ENCODE measurements at places on chromosomes 4 and X.

DNA sequence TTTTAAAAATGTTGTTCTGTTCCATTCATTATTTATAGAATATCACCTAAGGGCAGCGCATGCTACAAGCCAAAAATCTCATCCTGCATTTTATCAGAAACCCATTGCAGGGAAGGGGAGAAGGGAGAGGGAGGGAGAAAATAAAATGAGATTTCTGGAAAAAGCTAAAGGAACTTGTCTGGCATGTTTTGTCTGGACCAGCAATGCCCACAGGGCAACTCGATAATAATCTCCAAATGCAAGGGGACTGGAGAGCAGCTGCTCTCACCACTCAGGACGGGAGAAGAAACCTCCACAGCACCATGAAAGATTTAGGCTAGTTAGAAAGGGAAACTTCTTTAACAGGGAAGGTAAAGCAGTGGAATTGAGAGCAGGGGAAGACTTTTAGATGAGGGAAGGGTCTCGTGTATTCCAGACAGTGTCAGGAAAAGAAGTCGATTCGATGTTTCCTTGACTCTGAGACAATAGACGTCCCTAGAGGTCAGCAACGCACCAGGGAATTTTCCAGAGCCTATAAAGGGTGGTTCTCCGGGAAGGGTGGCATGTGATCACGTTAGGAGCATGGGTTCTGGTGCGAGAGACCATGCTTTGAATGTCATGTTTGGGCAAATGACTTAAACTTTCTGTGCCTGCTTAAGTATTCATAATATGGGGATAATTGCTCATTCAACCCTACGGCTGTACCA, 132.2 kb upstream of the NDP start:
- no peak for DNase-seq

GRCh38 chr4:72827968-72828367, 241.5 kb downstream of the COX18 start:
- DNase-seq, result no peak

DNA sequence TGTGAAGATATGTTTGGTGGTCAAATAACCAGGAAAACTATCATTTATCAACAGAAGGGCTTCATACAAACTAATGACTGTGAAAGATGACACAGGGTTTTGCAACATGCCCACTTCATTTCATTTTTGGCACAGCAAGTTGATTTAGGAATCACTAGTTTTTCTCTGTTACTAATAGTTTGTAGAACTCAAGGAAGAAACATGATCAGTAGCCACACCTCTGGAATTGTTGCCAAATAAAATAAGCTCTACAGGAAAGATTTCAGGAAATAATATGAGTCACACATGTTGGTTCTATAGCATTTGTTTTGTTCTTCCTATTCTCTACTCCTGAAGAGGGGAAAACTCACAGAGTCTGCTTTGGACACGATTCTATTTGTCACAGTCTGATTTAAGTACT, 255.4 kb downstream of the TLL1 start:
- peak; percentile 42 for DNase-seq

GRCh38 chrX:72273718-72274117, 3.3 kb downstream of the RPS4X start:
- DNase-seq, result no peak

GRCh38 chr4:67939195-67939594, 24.1 kb downstream of the TMPRSS11A start:
- no peak for DNase-seq

GRCh38 chr4:60809486-60809800, 390.7 kb upstream of the ADGRL3 start:
- DNase-seq, result no peak

GRCh38 chr4:102217345-102217744, 127.9 kb downstream of the SLC39A8 start:
- DNase-seq, result no peak

DNA sequence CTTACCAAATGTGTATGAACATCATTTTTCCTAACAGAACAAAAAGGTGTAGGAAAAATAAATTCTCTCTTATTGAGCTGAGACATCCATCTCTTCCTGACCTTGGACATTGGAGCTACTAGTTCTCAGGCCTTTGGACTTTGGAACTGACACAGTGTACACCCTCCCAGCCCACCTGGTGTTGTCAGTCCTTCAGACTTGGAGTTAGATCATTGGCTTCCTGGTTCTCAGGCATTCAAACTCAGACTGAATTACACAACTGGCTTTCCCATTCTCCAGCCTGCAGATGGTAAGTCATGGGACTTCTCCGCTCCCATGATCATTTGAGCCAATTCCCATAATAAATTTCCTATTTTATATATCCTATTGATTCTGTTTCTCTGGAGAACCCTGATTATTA, 84.8 kb upstream of the EDNRA start:
- no peak for DNase-seq

- DNase-seq, result peak; percentile 26
Observed at GRCh38 chr4:67593741-67594175, 35.2 kb downstream of the STAP1 start.

DNA sequence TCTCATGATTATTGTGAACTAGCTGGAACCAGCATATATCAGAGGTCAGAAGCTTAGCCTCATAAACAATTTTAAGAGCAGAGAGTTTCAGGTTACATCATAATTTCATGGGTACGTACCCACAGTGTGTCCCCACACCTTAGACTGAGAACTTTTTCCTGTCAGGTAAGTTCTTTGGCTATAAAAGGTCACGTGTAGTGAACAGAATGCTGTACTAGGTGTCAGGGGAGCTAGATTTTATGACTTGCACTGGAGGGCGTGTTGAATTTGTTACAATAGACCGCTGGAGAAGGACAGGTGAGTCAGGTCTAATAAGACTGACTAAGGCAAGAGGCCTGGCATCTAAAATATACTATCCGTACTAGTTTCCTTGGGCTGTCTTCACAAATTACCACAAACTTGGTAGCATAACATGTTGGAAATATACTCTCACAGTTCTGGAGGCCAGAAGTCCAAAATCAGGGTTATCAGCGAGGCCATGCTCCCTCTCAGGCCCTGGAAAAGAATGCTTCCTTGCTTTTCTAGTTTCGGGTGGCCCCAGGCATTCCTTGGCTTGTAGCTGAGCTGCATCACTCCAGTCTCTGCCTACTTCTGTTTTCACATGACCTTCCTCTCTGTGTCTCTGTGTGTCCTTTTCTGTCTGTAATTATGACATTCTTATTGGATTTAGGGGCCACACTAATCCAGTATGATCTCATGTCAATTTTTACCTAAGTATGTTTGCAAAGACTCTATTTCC, 512.0 kb upstream of the NR3C2 start:
- no peak for DNase-seq

- no peak for DNase-seq
Observed at GRCh38 chr4:168955674-168956073, 54.4 kb downstream of the CBR4 start.

- no peak for DNase-seq
Observed at GRCh38 chr4:109390115-109390768, 43.4 kb upstream of the SEC24B start.

- no peak for DNase-seq
Observed at GRCh38 chr4:173546776-173547175, 16.7 kb upstream of the HAND2 start.

GRCh38 chr4:54550395-54551171, 107.2 kb upstream of the KIT start:
- DNase-seq, result peak; percentile 37

DNA sequence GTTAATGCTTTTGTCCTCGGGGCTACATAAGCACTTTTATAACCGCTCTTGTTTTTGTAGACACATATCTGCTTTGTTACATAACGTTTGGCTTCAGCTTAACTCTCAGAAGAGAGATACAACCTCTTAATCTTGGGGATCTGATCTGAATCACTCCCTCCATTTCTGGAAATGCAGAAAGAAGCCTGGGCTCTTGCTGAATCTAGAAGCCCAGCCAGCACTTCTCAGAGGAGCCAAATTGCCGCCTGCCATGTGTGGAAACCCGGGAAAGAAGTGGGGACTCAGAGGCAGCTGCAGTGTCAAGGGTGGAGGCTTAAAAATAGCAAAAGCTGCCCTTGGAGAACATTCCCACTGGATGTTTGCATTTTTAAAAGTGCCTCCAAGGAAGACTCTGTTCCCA, 69.3 kb upstream of the LDB2 start:
- DNase-seq, result peak; percentile 30

- peak; percentile 1 for DNase-seq
Observed at GRCh38 chr4:116585246-116585645, 500.1 kb downstream of the TRAM1L1 start.

GRCh38 chr4:14621731-14622463, 380.4 kb upstream of the CPEB2 start:
- no peak for DNase-seq

- peak; percentile 66 for DNase-seq
Observed at GRCh38 chrX:151974336-151975227, at the start of gene GABRE. Gene GABRE (minus strand): TSS chrX:151974676. CDS start chrX:151974625, 51 bp downstream.

GRCh38 chr4:143207555-143207954, 22.8 kb downstream of the USP38 start:
- DNase-seq, result peak; percentile 24

GRCh38 chr4:25209702-25210101, 24.1 kb upstream of the PI4K2B start:
- DNase-seq, result no peak

DNA sequence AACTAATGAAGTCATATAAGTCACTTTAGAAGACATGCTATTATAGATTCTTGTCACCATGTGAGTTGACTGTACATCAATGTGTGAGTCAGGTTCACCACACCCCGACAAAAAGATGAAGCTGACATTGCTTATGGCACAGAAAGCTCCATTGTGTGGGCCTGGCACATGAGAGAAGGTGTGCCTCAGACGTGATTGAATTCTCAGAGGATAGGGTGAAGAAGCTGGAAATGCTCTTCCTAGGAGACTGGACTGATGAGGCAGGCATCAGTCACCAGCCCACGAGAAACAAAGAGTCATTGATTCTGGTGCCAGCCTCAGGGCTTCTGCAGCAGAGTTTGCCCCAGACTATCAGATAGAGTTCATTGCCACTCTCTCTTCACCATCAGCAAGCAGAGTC, 35.9 kb upstream of the LRAT start:
- DNase-seq, result no peak

- no peak for DNase-seq
Observed at GRCh38 chr4:180940680-180941079, 1302.5 kb upstream of the TENM3 start.

- DNase-seq, result peak; percentile 86
Observed at GRCh38 chrX:150731795-150732194, 38.6 kb downstream of the MTMR1 start.

GRCh38 chrX:132266583-132267355, 47.5 kb upstream of the RAP2C start:
- DNase-seq, result peak; percentile 36

DNA sequence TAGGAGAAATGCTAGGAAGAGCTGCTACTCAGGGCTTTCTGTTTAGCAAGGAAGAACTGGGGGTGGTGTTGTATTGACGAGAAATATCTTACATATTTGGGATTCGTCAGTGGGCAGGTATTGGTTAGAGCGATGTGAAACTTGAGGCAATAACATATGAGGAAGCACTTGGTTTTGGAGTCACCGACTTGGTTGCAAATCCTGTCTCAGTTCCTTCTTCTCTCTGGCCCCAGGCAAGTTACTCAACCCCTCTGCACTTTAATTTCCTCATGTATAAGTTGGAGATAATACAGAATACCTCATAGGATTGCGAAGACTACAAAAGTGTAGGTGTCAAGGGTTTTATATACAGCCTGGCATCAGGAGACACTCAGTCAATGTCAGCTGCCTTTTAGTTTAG, 34.1 kb downstream of the GPAT3 start:
- DNase-seq, result no peak

DNA sequence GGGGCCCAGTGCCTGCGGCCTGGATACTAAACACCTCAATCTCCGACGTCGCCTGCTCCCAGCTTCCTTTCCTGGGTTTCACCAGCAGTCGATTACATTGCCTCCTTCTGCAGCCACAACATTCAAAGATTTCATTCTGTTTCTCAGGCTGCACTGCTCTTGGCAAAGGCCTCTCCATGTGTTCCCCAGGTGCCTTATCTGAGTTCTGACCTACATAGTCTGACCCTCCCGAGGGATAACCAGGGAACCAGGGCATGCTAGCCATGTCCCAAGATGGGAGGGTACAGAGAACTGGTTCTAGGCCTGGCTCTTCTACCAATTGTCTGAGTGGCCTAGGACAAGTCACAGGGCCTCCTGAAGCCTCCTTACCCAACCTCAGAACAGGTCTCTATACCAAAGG, 62.2 kb upstream of the ACSL1 start:
- DNase-seq, result no peak

DNA sequence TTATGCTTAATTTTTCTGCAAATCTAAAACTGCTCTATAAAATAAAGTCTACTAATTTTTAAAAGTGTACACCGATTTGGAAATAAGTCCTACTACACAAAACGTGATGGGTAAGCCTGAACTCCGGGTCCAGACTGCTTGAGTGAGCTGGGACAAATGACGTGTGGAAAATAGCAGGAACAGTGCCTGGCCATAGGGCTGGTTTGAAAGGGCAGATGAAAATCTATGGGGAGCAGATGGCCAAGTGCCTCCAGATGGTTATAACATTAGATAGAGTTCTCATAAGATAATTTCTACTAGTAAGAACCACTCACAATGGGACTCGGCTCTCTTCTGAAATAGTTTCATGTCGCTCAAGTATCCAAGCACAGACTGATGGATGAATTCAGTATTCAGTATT, 52.5 kb downstream of the F11 start:
- no peak for DNase-seq

GRCh38 chr4:1266881-1267763, 18.2 kb upstream of the CTBP1 start:
- DNase-seq, result no peak

DNA sequence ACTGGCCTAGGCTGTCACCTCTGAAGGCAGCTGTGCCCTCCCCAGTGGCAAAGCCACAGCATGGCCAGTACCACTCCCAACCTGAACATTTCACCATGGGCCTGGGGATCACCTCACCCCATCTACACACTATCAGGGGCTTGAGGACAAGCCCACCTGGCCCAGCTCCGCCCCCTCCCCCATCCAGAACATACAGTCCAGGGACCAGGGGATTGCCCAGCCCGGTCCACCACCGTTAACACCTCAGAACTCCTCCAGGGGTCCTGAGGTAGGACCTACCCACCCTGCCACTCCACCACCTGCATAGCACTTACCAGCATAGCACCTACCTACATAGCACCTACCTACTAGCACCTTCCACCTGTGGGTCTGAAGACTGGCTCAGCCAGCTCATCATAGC, 179.8 kb downstream of the EDA start:
- no peak for DNase-seq

- no peak for DNase-seq
Observed at GRCh38 chrX:71958281-71958675, 47.6 kb downstream of the NHSL2 start.

- peak; percentile 45 for DNase-seq
Observed at GRCh38 chr4:16289897-16290554, 63.8 kb upstream of the TAPT1 start.

GRCh38 chr4:38131371-38132091, 171.3 kb downstream of the PTTG2 start:
- peak; percentile 27 for DNase-seq
